Activated T-helper 2 cell treated with anti-CD3 and anti-CD28 coated beads, Interferon-gamma antibody, Interleukin-2, Interleukin-4, amounts not matched to agents 10 μg/mL and 5 μg/mL and 100 μg/mL, durations not matched to agents 14 hours and 24 hours and 36 hours (primary cell): ENCODE measurements at places on chromosomes 16 and 17.

GRCh38 chr17:81615401-81615930 lies 21.4 kb downstream of the NPLOC4 start:
- no peak for DNase-seq

- no peak for DNase-seq
Measured at GRCh38 chr16:83744441-83744981, 63.3 kb upstream of the HSBP1 start.

GRCh38 chr16:26491962-26492361 lies 574.8 kb upstream of the C16orf82 start:
- no peak for DNase-seq

DNA sequence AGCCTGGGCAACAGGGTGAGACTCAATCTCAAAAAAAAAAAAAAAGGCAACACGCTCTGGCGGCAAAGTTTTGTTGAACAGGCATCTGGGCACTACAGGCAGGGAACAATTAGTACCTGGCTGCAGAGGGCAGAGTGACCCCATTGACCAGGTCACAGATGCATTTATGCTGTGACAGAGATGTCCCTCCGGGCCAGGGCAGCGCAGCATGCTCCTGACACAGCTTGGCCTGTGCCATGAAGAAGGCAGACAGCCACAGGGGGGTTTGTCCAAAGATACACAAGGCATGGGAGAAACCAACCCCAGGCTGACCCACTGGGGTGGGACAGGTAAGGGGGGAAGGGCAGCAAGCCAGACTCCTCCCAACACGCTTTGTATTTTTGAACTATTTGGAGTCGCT lies 7.7 kb upstream of the SRRM2 start:
- DNase-seq = no peak

DNA sequence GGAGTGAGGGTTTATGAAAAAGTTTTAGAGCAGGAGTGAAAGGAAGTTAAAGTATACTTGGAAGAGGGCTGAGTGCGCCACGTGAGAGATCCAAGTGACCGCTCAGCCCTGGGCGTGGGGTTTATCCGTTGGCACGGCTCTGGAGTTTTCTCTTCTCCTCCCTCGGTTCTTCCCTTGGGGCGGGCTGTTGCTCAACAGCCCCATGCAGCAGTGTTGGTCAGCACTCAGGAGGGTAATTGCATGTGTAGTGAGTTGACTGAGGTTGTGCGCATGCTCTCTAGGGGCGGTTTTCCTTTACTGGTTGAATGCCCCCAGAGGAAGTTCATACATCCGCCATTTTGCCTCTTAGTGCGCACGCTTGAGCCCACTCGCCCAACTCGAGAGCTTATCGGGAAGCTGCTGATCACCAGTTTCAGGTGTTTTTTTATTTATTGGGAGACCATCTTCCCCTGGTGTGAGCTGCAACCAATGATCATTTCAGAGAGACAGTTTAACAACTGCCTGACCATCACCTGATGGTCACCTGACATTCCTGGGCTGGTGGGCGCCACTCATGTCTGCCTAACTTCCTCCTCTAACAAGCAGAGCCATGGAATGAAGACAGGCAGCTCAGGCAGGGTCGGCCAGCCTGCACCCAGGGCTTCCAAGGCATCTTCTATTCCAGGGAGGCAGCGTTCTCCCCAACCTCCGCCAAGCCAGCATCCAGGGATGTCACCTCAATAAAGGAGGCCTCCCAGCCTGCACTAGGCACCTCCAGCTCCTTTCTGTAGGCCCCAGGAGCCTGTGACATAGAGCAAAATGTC lies 41.3 kb upstream of the DNAH17 start:
- DNase-seq = no peak

DNA sequence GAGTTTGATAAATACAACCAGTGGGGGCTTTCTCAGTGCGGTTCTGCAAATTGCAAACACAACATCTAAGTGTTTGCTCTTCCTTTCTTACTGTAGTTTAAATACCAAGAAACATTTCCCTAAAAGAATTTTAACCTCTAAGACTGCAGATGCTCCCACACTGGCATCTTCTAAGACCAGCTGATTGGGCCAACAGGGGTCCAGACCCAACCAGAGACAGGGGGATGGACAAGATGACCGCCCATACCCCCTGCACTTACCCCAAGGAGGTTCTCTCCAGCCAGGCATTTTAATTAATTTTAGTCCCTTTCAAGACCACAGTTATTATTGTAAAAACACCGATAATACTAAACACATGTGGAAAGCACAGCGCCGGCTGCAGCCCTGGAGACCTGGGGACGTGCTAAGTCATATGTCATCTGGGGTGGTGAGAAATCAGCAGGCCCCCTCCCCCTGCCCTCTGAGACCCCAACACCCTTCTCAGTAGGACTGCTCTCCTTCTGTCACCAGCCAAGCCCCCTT lies 242.3 kb downstream of the SOX9 start:
- DNase-seq = no peak

DNA sequence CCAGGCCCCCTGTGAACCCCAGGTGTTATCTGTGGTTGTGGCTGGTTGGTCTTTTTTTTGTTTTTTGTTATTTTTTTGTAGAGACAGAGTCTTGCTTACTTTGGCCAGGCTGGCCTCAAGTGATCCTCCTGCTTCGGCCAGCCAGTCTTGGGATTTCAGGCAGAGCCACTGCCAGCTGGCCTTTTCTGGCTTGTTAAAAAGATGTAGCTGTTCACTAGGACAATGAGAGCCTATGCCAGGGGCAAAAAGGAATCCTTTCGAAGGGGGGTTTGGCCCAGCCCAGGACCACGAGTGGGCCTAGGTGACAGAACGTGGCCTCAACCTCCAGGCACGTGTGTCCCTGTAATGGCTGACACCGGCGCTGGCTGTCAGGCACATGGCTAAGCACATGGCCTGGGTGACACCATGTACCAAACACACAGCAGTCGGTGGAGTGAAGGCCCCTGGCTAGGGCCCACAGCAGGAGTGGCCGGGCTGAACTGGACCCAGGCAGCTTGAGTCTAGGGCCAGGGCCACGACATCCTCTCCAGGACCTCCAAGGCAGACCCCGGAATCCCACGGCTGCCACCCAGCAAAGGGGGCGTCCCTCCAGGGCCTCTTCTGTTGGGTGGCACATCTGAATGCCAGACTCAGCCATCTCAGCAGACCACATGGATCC lies 6.9 kb upstream of the SLC38A8 start:
- no peak for DNase-seq

- no peak for DNase-seq
Measured at GRCh38 chr17:69048634-69049033, 12.1 kb downstream of the ABCA9 start.

- DNase-seq = no peak
Measured at GRCh38 chr17:66313995-66314659, 11.7 kb downstream of the PRKCA start.

- no peak for DNase-seq
Measured at GRCh38 chr16:58028541-58029070, 3.1 kb downstream of the MMP15 start.

DNA sequence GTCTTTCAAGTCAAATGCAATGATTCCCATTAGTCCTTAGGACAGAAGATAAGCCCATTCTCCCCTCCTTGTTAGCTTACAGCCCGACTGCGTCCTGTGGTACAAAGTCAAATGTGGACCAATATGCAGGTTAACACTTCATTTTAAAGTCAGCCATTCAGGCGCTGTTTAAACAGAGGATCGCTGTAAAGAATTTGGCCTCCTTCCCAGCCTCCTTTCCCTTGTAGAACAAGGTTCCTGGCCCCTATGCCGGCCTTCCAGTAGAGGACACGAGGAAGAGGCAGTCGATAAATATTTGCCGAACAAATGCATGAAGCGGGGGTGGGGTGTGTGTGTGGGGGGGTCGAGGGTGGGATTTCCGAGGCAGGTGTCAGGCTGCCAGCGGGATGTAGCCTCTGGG lies 4.3 kb downstream of the SDK2 start:
- no peak for DNase-seq

GRCh38 chr16:17304491-17305119 lies 166.2 kb downstream of the XYLT1 start:
- no peak for DNase-seq

DNA sequence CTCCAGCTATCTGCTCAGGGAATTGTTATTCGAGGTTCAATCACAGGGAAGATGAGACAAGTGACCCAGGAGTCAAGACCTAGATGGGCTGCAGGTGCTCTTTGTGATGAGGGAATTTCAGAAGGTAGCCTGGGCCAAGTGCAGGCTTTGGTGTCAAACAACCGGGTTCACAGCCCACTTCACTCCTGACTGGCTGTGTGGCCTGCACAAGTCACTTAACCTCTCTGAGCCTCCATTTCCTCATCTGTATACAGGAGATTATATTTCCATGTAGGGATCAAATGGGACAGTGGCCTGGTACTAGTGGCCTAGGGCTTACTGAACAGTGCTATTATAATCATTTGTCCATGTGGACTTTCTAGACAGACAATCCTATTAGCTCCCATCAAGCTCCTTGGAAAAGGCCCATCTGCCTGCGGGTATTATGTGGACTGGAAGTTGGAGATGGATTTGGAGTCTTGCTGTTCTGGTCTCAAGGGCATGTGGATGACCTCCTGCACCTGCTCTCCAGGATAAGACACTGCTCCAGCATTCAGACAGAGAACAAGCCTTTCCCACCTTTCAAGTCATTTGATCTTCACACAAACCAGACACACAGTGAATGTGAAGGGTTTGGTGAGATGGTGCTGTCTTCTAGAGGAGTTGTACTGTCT lies 3.1 kb upstream of the MT1X start:
- no peak for DNase-seq

- no peak for DNase-seq
Measured at GRCh38 chr17:80942423-80943345, 49.0 kb upstream of the CHMP6 start.

GRCh38 chr17:45253879-45254278 lies 8.0 kb downstream of the SPATA32 start:
- DNase-seq = no peak

- no peak for DNase-seq
Measured at GRCh38 chr17:37054894-37055293, 106.1 kb downstream of the AATF start.

DNA sequence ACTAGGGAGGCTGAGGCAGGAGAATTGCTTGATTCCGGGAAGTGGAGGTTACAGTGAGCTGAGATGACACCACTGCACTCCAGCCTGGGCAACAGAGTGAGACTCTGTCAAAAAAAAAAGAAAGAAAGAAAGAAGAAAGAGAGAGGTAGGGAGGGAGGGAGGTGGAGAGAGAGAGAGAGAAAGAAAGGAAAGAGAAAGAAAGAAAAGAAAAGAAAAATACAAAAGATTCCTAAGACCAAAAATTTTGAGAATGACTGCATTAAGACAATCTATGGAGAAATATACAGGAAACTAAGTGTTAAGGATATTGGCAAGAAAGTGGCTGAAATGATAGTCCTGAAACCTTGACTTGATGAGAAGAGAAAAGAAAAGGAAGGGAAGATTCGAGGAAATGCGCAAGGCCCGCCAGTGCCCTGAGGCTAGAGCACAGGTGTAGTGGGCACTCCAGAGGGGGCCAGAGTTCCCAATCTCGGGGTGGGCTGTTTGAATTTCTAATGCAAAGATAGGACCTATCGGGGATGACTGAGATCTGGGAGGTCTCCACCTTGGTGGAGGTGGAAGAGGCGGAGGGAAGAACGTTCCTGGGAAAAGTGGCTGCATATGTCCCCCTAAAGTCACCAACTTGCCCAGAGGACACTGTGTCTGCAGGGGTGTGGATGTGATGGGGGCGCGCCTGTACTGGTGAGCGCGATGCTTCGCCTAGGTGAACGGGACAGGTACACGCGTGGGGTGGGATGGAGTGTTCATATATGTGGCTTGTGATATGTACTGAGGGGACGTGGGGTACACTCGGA lies 654 bp upstream of the SCNN1B start:
- DNase-seq = no peak

GRCh38 chr16:67028696-67029253 lies at the start of gene CBFB:
Gene CBFB (plus strand): TSS chr16:67029149. CDS start chr16:67029408, 259 bp downstream.
- peak; percentile 95 for DNase-seq
